GM23248 (cell line): ENCODE measurements at places on chromosomes 2 and 18. TPM values are rescaled to one million over a fixed set of nuclear protein-coding genes. Genes with fewer than 3 reads are reported as not detected.

Gene CERKL
- total RNA-seq = not detected in 2 replicates

Gene MAPK4
- 0.22 TPM in 1 of 2 replicates, not detected in the other for total RNA-seq

Gene ADGRF3
- total RNA-seq = under 0.01 TPM in 1 of 2 replicates, not detected in the other

Gene RETREG2
- total RNA-seq = 98.9 and 120 TPM in 2 replicates

DNA sequence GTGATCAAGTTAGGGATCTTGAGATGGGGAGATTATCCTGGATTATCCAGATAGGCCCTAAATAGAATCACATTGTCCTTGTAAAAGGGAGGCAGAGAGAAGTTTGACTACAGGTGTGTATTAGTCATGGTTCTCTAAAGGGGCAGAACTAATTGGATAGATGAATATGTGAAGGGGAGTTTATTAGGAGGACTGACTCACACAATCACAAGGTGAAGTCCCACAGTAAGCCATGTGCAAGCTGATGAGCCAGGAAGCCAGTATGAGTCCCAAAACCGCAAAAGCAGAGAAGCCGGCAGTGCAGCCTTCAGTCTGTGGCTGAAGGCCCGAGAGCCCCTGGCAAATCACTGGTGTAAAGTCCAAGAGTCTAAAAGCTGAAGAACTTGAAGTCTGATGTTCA lies 275.8 kb downstream of the KCNS3 start:
- DNase-seq = no peak

GRCh38 chr18:22337833-22338232 lies 79.9 kb downstream of the CTAGE1 start:
- DNase-seq = no peak

DNA sequence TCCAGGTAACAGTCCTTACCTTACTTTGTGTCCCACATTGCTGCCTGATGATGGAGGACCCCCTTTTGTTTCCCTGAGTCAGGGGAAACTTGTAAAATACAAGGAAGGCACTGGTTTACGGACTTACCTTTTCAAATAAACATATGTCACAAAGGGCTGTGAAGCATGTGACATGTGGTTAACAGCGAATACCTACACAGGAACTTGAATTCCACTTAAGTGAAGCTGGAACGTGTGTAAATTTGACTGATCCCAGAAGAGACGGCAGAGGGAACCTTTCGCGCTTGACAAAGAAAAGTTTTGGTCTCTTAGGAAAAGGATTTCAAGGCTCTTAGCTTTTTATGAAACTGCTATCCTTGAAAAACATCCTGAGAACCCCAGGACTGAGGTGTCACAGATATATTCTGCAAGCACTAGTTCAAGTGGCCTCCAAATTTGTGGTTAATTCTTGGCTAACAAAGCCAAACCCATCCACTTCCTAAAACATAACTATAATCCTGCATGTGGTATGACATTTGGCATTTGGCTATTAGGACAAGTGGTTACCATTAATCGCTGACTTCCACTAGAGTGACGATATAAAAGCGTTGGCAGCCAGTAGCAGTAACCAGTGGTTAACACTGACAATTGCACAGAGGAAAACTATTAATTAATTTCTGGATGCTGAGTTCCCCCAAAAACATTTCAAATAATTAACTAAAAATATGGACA lies 55.6 kb downstream of the ITGB6 start:
- DNase-seq = no peak

- DNase-seq = no peak
Measured at GRCh38 chr2:36553683-36554082, 44.3 kb downstream of the FEZ2 start.

DNA sequence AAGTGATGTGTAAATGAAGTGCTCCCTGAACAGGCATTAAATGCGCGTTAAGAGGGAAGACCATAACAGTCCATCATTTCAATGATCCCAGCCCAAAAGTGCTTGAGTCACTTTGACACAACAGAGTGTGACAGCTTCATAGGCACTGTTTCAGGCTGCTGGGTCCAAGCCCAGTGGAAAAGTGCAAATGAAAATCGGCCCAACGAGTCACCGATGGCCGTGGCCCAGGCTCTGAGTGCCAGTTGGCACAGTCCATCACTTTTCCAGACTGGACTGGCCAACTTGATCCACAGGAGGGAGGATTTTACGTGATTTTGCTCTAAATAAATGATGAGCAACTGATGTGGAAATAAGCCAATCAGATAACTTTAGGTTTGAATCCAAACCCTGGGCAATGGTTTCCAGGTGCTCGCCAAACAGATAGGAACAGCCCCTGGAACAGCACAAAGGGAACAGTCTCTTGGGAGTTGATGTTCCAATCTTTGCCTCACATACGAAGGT lies 114.0 kb downstream of the SP3 start:
- DNase-seq = peak; percentile 73

DNA sequence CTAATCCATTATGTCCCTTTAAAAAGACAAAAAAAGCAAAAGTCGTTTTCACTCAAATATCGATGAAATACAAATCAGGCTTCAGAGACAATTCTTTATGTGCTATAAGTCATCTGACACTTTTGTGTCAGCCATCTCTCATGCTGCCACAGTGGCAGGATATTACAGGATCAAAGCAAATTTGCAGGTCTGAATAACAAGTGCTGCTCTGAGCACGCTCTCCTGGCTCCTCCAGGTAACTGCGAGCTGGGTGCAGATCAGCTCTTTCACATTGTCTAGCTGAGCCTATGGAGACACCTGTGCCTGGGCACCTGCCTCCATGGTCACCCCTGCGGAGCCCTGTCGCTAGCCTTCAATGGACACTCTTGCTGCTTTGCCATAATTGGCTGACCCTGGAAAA lies 250.2 kb upstream of the RAB12 start:
- no peak for DNase-seq

DNA sequence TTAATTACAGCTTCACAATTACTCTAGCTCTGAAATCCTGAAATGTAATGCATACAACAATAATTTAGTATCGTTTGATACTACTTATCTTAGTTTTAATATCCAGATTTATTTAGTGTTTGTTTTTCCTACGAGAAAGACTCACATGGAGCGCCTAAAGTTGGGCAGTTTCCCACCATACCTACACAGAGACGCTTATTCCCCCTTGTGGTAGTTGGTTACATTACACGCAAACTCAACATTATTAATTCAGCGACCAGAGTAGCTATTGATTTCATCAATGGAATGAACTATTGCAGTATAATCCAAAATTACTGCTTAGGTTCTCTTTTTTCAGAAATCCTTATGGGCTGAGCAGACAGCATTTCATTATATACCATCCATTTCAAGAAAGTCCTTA lies 164.0 kb upstream of the REG3G start:
- DNase-seq = peak; percentile 2

DNA sequence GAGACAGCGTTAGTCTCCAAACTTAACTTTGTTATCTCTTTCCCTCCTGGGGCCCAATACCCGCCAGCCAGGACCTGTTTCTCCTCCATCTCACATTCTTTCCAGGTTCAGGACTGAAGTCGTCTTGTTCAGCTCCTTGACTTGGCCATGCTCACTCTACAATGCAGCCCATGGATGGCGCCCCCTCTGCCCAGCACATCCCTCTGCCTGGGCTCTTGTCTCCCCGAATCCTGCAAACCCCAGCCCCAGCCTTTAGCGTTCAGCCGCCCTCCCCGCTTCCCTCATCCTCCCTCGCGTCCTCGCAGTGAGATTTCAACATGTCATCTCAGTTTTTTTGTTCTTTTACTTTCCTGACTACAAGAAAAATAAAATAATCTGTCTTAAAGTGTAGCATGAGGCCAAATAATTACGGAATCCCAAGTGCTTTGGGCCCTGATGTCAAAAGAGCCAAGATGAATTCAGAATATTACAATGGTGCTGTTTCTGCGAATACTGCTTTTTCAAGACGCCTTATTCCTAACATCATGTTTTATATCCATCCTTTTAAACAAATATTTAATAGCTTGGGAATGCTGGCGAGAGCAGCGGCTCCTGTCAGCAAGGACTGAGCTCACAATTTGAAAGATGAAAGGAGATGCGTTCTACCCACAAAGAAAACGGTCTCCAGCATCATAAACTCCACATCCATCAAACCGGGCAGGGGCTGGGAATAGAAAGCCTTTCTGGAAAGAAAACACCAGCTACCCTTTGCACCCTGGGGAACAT lies 1.0 kb downstream of the FAM178B start:
- DNase-seq = no peak

DNA sequence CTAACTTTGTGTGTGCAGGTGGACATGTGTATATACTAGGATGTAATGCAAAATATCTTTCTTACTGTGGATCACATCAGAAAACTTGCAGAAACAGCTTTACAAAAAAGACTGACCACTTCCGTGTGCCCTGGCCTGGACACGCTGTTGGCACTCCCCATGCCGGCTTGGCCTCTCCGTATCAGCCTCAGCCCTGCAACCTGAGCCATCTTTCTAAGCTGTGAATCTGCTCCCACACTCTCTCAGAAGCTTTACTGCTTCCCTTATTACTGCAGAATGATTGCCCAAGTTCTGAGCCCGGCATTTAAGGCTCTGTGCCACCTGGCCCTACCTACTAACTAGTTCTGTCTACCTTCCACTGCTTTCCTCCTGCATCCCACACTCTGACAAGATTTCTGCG lies 37.8 kb downstream of the MYO7B start:
- no peak for DNase-seq

DNA sequence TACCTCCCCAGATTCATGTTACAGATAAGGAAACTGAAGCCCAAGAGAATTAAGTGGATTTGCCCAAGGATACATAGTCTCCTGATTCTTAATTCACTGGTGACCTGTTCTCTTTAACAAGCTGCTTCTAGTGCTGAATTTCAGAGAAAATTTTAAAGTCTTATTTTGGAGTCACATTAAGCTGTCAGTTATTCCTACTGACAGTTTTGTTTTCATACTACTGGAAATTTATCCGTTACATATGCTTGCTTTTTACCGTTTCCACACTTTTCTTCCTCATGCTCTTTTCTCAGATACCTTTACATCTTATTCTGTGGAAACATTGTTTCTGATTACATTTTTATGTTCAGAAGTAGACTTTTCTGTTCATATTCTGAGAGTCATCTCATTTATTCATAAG lies 1.3 kb downstream of the MOB4 start:
- DNase-seq = peak; percentile 23

DNA sequence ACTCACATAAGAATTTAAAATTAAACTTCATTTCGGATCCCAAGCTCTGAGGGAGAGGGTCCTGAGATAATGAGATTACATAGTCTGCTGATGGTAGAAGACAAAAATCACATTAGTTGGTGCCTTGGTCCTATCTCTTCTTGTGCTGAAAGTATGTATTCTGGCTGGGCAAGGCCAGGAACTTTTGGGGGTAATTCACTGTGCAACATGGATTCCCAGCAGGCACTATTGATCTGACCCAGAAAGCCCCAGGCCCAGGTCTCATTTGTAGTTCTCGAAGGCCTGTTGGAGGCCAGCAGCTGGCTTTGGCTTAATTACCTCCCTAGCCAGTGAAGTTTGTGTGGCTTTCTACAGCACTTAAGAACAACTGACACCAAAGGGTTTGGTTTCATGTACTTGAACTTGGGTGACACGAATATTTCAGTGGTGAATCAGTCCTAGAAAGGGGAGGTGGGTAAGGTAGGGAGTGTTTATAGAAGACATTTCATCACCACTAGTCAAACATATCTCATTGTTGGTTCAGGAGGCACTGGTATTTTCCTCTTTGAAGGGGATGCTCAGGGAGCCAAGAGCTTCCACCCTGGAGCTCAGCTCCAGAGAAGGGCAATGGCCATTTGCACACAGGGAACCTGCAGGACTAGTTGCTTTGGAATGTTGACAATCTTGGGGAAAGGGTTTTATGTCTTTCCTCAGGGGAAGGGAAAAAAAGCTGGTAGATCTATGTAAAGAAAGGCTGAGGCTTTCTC lies 217.8 kb downstream of the OSR1 start:
- DNase-seq = peak; percentile 52

DNA sequence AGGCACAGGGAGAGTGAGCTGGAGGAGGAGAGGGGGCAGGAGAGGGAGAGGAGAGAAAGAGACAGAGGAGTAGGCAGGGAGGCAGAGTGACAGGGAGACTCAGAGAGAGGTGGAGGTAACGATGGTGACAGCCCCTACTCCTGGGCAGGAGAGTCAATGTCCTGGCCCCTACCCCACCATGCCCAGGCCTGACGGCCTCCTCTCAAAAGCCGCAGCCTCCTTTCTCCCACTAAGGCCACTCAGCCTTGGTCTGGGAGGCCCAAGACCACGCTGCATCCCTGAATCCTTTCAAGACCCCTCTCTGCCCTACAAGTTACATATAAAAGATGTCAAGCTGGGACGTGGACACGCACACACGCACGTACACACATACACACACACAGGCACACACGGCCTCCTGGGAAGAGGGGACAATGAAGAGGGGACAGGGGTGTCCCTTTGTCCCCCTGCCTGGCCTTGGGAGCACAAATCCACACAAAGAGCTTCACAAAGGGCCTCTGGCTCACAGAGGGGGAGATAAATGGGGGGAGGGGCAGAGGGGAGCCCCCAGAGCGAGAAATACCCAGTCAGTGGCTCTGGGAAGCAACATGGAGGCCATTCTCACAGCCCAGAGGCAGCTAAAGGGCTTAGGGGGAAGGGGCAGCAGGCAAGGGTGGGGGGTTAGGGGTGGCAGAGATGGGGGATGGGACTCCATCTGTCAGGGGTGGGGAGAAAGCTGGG lies 19.5 kb upstream of the TNS1 start:
- DNase-seq = no peak

DNA sequence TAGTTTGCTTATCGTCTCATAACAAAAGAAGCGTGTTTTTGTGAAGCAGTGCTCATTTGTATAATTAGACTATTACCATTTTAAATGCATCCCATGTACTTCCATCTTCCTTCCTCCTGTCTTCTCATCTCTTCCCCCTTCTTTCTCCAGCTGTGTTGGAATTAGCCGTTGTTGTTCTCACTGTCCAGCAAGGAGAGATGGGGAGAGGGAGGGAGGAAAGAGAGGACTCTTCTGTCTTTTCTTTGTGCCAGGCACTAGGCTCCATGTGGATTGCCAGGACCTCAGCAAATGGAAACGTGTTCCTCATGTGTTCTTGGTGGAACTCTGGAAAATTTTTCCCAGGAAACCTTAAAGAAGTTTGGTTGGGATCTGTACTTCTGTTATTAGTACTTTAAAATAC lies 131.7 kb downstream of the PHLPP1 start:
- no peak for DNase-seq

DNA sequence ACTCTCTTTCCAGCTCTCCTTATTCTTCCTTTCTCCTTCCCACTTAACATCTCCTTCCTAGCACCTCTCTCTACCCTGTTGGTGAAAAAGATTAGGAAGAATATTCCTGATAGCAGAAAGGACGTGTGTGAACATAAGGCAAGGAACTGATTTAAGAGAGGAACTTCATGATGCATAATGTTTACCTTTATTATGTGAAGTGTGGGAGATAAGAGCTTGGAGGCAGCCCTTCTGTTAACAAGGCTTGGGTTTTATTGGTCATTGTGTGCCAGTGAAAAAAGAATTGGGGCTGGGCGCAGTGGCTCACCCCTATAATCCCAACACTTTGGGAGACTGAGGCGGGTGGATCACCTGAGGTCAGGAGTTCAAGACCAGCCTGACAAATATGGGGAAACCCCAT lies 34.4 kb downstream of the KCNJ13 start:
- no peak for DNase-seq

- DNase-seq = peak; percentile 39
Measured at GRCh38 chr2:51782921-51783765, 751.2 kb upstream of the NRXN1 start.

DNA sequence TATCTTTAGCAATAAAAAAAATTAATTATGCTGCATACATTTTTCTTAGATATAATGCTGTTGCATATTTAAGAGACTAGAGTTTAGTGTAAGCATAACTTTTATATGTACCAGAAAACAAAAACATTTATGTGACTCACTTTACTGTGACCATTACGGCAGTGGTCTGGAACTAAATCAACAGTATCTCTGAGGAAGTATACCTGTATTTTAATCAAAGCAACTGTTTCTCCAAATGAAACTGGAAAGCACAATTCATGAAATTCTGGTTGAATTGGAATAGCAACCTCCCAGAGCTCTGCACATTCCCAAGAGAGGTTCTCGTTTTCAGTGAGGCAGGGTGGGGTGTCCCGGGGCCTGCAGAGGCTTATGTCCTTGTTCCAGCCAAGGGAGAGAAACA lies 112.2 kb upstream of the TACR1 start:
- DNase-seq = no peak
